ENCODE measurements at places on chromosomes 7 and 10.
A peak's percentile ranks its signal among the peaks of the same experiment; 100 is the strongest.

DNA sequence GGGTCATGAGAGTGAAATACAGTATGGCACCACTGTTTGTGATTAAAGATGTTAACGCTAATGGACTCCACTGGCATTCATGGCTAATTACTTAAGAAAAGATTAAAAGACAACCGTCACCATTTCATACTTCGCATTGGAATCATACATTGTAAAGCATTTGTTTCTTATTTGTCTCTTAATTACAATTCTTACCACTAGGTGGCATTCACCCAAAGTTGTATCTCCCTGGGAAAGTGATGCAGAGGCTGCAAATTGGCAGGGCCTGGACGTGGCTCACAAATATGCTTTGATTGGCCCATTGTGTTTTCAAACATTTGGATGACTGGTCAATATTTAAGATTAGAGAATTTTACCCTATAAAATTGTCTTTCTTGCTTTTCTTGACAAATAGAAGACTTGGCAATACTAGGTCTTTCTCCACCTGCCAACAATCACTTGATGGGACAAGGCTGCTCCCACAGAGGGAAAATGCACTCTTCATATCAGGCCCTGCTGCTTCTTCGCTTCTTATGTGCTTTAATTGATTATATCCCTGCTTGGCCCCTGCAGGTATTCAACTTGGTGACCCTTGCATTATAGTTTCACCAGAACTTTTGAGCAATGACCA, 72.1 kb upstream of the STARD3NL start:
- peak; percentile 7 for DNase-seq

DNA sequence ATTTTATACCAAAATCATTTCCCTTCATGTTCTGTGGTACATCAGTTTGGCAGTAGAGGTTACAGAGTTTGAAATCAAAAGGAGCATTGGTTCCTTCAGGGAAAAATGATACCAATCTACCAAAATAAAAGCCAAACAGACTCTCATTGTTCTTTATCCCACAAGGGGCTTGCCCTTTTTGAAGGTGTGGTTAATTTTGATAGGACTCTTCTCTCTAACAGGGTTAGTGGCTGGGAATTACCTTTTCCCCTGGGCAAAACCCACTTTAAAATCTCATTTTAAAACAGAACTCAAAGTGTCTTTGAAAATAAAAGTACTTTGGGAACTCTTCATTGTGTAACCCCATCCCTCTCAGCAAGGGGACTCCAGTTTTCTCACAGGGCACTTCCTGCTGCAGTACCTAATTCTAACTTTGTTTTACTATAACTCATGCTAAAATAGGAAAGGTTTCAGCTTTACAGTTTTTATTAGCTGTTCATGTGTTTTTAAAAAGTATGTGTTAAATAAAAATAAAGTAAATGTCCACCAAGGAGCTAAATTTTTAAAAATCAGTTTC, 30.6 kb downstream of the SMNDC1 start:
- DNase-seq, result no peak

DNA sequence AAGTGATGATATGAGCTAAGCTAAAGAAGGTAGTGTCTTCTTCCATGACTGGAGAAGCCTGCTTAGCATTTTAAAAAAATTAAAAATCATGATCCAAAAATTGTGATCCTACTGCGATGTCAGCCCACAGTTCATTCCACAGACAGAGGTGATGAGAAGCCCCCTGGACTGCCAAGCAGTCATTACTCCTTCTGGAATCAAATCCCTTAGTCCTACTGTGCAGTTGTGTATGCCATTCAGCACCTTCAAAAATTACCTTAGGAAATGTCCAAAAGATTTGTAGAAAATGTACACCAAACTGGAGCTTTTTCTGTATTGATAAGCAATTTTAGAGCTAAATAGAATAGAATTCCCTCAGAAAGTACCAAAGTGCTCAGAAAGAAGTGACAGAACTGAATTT, 283.5 kb upstream of the NFE2L3 start:
- no peak for DNase-seq

- no peak for DNase-seq
These were observed 45.7 kb downstream of the KIAA1549 start for GRCh38 chr7:138935465-138936011.

GRCh38 chr10:188546-188945, 53.3 kb downstream of the ZMYND11 start:
- no peak for DNase-seq

DNA sequence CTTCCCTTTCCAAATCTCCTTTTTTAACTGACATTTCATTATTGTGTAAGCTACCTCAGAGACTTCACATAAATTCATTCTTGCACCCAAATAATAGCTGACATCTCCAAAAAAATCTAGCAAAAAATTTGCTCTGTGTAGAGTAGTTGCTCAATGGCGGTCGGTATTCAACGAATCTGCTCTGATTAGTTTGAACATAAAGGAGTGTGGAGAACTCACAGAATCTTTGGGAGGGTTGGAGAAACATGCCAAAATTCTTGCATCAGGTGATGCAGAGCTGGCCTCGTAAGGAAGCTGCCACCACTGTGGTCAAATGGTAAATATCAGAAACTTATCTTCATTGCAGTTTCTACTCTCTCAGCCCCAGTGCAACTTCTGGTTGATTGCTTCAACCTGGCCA, 201.2 kb upstream of the MDFIC start:
- no peak for DNase-seq

- DNase-seq, result no peak
These were observed 324.8 kb downstream of the SFMBT2 start for GRCh38 chr10:7085913-7086589.

DNA sequence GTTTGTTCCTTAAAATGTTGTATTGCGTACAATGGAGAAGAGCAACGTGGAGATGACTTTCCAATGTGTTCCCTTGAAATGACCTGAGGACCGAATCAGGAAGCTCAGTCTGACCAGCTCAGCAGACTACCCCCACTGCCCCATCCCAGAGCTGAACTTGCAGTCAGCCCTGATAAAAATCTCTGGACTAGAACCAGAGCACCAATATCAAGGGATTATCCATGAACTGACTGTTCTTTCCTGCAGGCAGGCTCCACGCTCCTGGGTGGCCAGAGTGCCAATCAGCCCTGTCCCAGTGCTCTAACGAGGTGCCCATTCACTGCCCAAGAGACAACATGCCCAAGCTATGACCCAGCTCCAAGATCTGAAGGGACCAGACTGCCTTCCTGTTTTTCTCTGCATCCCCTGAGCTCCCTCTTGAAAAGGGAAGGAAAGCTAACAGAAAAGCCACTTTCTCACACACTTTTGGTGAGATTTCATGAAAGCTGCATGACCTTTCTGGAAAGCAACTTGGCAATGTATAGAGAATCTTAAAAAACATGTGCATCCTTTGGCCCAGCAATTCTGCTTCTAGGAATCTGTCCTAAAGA, 130.2 kb downstream of the KCNMA1 start:
- DNase-seq, result no peak

GRCh38 chr10:49218480-49218879, 30.3 kb upstream of the TMEM273 start:
- DNase-seq, result no peak

GRCh38 chr7:81767926-81768325, 1.9 kb downstream of the HGF start:
- no peak for DNase-seq

DNA sequence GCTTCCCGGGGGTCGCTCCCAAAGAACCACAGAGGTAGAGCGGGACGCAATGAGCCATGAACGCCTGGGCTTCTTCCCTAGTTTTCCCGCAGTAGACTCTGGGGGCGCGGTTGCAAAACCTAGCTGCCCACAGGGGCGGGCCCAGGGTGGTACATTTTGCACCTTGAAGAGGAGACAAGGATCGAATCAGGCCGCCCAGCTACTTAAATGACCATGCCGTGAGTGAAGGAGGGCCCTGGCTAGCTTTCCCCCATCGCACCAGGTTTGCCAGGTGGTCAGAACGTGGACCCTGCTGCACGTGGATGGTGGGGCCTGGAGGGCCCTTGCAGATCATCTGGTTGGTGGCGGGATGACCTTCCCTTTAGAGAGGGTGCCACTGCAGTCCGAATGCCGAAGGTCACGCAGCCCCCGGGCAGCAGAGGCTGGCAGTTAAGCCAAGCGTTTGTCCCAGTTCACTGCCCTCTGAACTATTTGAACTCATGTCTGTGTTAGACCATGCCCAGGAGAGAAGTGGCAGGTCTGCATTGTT, 604 bp upstream of the SHTN1 start:
- no peak for DNase-seq

GRCh38 chr10:100286051-100287033, at the start of gene BLOC1S2:
Gene BLOC1S2 (minus strand): TSS chr10:100286680. CDS start chr10:100286659, 21 bp downstream.
- peak; percentile 89 for DNase-seq

GRCh38 chr7:67267914-67268313, 271.3 kb downstream of the TYW1 start:
- DNase-seq, result no peak

DNA sequence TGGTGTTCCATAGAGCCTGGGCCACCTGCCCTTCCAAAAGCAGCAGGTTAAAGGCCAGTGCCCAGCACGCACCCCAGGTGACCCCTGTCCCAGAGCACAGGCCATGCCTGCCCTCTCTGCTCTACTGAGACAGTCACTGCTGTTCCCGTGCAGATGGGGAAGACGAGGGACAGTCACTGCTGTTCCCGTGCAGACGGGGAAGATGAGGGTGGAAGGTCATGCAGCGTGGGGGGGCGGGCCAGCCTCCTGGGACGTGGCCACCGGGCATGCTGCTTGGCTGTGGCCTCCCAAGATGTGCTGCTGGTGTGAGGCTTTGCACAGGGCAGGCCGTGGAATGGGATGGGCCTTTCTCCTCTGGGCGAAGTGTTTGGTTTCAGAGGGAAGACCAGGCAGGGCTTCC, 18.4 kb downstream of the LRRC27 start:
- DNase-seq, result no peak

Measured in stimulated activated CD4-positive, alpha-beta T cell treated with anti-CD3 and anti-CD28 coated beads, Interleukin-15, amount 100 ng/mL, for 24 hours (primary cell).